Fibroblast of upper back skin (primary cell): ENCODE measurements at places on chromosomes 16 and 17.

DNA sequence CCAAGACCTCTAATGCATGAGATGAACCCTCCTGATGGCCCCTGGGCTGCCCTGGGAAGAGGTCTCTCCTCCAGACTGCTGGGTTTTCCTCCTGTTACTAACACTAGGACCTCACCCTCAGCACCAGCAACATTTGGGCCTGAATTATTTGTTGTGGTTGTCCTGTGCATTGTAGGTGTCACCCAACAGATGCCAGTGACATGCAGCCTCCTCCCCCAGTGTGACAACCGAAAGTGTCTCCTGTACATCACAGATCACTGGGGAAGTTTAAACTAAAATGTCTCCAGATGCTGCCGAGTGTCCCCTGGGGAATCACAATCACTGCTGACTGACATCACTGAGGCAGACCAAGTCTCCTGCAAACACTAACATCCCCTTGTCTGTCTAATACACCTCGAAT lies 74.8 kb downstream of the SLC5A11 start:
- no peak for DNase-seq

- peak; percentile 54 for DNase-seq
Measured at GRCh38 chr17:67365738-67366192, 612 bp downstream of the PSMD12 start.

- no peak for DNase-seq
Measured at GRCh38 chr16:822174-822908, 21.8 kb upstream of the GNG13 start.

- DNase-seq = peak; percentile 72
Measured at GRCh38 chr16:1182950-1183907, 30.3 kb downstream of the CACNA1H start.
